ENCODE measurements at places on chromosomes 1 and 21.

GRCh38 chr21:25370311-25370744 lies 237.0 kb downstream of the MRPL39 start:
- DNase-seq, result peak; percentile 97

- DNase-seq, result no peak
Observed at GRCh38 chr1:233114860-233115259, 164.4 kb downstream of the NTPCR start.

GRCh38 chr1:42392967-42393848 lies 12.6 kb downstream of the RIMKLA start:
- DNase-seq, result no peak

- peak; percentile 72 for DNase-seq
Observed at GRCh38 chr1:10122926-10123325, 87.4 kb upstream of the KIF1B start.

- DNase-seq, result no peak
Observed at GRCh38 chr1:220182111-220182510, 88.2 kb downstream of the IARS2 start.
